ENCODE measurements at places on chromosomes 2 and 18. TPM values are rescaled to one million over a fixed set of nuclear protein-coding genes. Genes with fewer than 3 reads are reported as not detected.

The CFAP210 gene
- 3.0 TPM for total RNA-seq

The RHBDD1 gene
- 43.7 TPM for total RNA-seq

GRCh38 chr18:12933327-12933726 lies 14.5 kb upstream of the SEH1L start:
- no peaks in the 10 kb centered on the region for H3K36me3 ChIP-seq
- no peaks in the 10 kb centered on the region for H3K27me3 ChIP-seq
- no peak overlapping the region for H3K27ac ChIP-seq
- no peak for DNase-seq
- H3K4me1 ChIP-seq: no peaks in the 10 kb centered on the region

- no peak overlapping the region for H3K4me3 ChIP-seq
- DNase-seq: no peak
- no peaks in the 10 kb centered on the region for H3K36me3 ChIP-seq
- H3K27ac ChIP-seq: no peak overlapping the region
These were observed 215.2 kb upstream of the CRIM1 start for GRCh38 chr2:36140391-36140790.

GRCh38 chr2:46263347-46263746 lies 33.9 kb upstream of the EPAS1 start:
- no peaks in the 10 kb centered on the region for H3K36me3 ChIP-seq
- H3K27ac ChIP-seq: no peak overlapping the region
- no peaks in the 10 kb centered on the region for H3K4me1 ChIP-seq
- H3K27me3 ChIP-seq: no peaks in the 10 kb centered on the region

The GKN1 gene
- total RNA-seq: not detected

- H3K27ac ChIP-seq: no peak overlapping the region
- H3K36me3 ChIP-seq: peaks cover 27% of the 10 kb centered on the region
- DNase-seq: peak; percentile 41
These were observed 8.2 kb upstream of the SLC4A3 start for GRCh38 chr2:219619235-219619634.

- no peak for DNase-seq
- H3K27ac ChIP-seq: no peak overlapping the region
- no peak overlapping the region for H3K4me3 ChIP-seq
- no peaks in the 10 kb centered on the region for H3K4me1 ChIP-seq
These were observed 133.4 kb downstream of the RGPD3 start for GRCh38 chr2:106334802-106335201.

The ASTL gene
- total RNA-seq: 0.28 TPM

- no peaks in the 10 kb centered on the region for H3K27me3 ChIP-seq
- H3K4me1 ChIP-seq: peaks cover 4% of the 10 kb centered on the region
- DNase-seq: no peak
- no peak overlapping the region for H3K27ac ChIP-seq
- H3K36me3 ChIP-seq: no peaks in the 10 kb centered on the region
These were observed 108.7 kb downstream of the EN1 start for GRCh38 chr2:118738524-118739308.

The LRRC30 gene
- total RNA-seq: not detected

DNA sequence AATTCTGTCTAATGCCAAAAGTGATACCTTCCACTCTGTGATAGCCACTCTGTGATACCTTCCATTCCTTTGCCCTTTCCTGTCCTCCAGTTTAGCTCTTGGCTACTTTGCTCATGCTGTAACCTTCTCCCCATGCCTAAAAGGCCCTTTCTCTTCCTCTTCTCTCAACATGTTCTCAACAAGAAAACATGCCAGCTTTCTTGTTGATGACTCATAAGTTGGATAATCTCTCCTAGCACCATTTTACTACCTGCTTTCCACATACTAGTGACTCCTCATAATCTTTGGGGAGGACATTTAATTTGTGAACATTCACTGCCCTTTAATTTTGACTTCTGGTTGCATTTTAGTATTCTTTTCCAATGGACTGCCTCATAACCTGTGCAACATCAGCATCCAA lies 55.9 kb upstream of the NT5C1B start:
- H3K27ac ChIP-seq: no peak overlapping the region
- no peaks in the 10 kb centered on the region for H3K36me3 ChIP-seq
- H3K27me3 ChIP-seq: no peaks in the 10 kb centered on the region
- H3K4me3 ChIP-seq: no peak overlapping the region
- no peaks in the 10 kb centered on the region for H3K4me1 ChIP-seq

- no peak overlapping the region for H3K4me3 ChIP-seq
- H3K27me3 ChIP-seq: no peaks in the 10 kb centered on the region
- peaks cover 56% of the 10 kb centered on the region for H3K36me3 ChIP-seq
- no peak overlapping the region for H3K27ac ChIP-seq
- peaks cover 34% of the 10 kb centered on the region for H3K4me1 ChIP-seq
These were observed 33.1 kb downstream of the GPC1 start for GRCh38 chr2:240468303-240469238.

GRCh38 chr2:8435608-8436007 lies 246.2 kb upstream of the ID2 start:
- no peaks in the 10 kb centered on the region for H3K36me3 ChIP-seq
- no peaks in the 10 kb centered on the region for H3K27me3 ChIP-seq
- no peak overlapping the region for H3K27ac ChIP-seq
- DNase-seq: no peak

GRCh38 chr2:235286622-235287374 lies 207.0 kb upstream of the AGAP1 start:
- H3K4me3 ChIP-seq: no peak overlapping the region
- no peak for DNase-seq
- H3K36me3 ChIP-seq: no peaks in the 10 kb centered on the region
- no peak overlapping the region for H3K27ac ChIP-seq
- no peaks in the 10 kb centered on the region for H3K4me1 ChIP-seq

DNA sequence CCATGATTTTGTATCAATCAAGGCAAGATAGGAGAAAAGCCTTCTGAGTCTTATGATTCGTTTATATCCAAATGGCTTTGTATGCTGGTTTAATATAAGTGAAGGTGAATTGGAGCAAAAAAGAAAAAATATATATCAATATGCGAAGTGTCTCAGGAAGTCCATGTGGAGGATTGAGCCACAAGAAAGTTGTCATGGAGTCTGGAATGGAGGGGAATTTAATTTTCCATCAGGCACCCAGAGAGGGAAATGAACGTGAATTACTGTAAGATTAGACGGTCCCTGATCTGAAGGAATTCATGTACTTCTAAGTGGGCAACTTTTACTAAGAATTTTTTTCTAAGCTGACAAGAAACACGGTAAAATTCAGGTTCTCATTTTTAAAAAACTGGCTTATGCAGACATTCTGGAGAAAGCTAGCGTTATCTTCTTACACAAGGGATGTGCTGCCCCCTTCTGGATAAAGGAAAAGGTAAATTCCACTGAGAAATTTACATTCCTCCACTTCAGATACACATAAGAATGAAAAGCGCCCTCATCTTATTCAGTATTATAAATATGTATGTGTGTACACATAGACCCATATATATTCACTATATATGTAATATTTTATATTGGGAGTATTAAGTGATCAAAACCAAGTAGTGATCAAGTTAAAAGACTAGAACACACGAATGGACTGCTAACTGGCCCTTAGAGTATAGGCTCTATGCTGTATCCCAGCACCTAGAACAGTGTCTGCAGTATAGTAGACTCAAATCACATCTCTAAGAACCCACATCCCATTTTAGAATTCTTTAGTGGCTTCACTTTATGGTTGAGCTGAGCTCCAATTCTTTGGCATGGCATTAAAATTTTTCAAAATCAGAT lies 289.0 kb upstream of the TFPI start:
- H3K4me1 ChIP-seq: no peaks in the 10 kb centered on the region
- H3K27ac ChIP-seq: no peak overlapping the region
- no peaks in the 10 kb centered on the region for H3K27me3 ChIP-seq
- H3K4me3 ChIP-seq: no peak overlapping the region

GRCh38 chr2:238667008-238667407 lies 180.9 kb upstream of the TWIST2 start:
- H3K4me1 ChIP-seq: no peaks in the 10 kb centered on the region
- H3K4me3 ChIP-seq: no peak overlapping the region
- H3K36me3 ChIP-seq: no peaks in the 10 kb centered on the region
- DNase-seq: no peak
- no peaks in the 10 kb centered on the region for H3K27me3 ChIP-seq

The MARCO gene
- total RNA-seq: 3.0 TPM
